ENCODE measurements at places on chromosomes 1 and 21.

GRCh38 chr1:51284487-51284954, 45.8 kb downstream of the TTC39A start:
- no peak for DNase-seq

DNA sequence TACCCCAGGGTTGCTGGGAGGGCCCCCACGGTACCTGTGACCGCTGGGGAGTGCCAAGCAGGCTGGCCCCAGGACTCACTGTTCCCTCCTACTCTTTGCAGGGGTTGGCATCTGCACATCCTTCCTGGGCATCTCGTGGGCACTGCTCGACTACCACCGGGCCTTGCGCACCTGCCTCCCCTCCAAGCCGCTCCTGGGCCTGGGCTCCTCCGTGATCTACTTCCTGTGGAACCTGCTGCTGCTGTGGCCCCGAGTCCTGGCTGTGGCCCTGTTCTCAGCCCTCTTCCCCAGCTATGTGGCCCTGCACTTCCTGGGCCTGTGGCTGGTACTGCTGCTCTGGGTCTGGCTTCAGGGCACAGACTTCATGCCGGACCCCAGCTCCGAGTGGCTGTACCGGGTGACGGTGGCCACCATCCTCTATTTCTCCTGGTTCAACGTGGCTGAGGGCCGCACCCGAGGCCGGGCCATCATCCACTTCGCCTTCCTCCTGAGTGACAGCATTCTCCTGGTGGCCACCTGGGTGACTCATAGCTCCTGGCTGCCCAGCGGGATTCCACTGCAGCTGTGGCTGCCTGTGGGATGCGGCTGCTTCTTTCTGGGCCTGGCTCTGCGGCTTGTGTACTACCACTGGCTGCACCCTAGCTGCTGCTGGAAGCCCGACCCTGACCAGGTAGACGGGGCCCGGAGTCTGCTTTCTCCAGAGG, 6.8 kb downstream of the XKR8 start:
- DNase-seq: no peak

- no peak for DNase-seq
These were observed 26.5 kb downstream of the GNAT2 start for GRCh38 chr1:109592916-109593315.

DNA sequence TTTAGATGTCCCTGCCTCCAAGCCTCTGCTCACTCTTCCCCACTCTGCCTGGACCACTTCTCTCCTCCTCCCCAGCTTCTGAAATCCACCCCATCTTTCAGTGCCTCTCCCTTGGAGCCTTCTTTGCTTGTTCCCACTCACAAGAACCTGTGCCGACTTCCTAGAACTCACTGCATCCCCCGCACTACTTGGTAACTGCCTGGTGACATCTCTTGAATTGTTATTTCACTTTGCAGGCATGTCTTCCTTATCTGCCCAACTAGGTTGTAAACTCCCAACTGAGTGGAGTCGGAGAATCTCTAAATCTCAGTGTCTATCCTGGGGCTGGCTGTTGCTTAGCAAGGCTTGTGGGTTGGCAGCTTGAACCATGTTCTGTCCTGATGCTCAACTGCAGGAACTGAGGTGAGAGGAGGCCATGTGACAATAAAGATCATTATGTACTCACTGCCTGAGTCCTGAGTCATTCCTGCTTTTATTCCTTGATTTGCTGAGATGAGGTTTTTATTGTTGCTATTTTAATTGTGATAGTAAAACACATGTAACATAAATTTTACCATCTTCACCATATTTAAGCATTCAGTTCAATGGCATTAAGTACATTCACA, 3.9 kb downstream of the KPRP start:
- no peak for DNase-seq

GRCh38 chr1:16926491-16927073, 4.9 kb downstream of the CROCC start:
- DNase-seq: no peak

- DNase-seq: no peak
These were observed 20.9 kb downstream of the PTPRU start for GRCh38 chr1:29256979-29257804.

- no peak for DNase-seq
These were observed 3.9 kb downstream of the CKS1B start for GRCh38 chr1:154978360-154978759.

DNA sequence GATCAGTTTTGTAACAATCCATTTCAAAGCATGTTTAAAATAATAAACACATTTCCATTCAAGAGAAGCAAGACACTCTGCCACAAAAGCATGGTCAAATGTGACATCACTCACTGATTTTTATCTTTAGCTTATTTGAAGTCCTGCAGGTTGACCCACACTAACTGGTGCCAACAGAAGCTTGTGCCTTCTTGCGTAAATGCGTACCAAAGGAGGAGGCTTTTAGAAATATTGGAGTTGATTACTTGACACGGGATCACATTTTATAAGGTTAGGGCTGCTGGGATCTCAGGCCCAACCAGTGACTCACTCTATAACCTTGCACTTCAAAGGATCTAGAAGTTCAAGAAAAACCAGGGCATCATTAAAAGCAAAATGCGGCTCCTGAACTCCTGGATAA, 203.6 kb downstream of the PCP4 start:
- DNase-seq: no peak

Measured in stimulated activated CD4-positive, alpha-beta T cell treated with anti-CD3 and anti-CD28 coated beads, Interleukin-4, amount 100 ng/mL, for 24 hours (primary cell).